ENCODE measurements at places on chromosomes 3 and 15.

GRCh38 chr3:163924600-163924999, 1153.7 kb downstream of the SI start:
- DNase-seq, result peak; percentile 79

- DNase-seq, result no peak
Observed at GRCh38 chr3:180911876-180912303, 580 bp upstream of the FXR1 start.

DNA sequence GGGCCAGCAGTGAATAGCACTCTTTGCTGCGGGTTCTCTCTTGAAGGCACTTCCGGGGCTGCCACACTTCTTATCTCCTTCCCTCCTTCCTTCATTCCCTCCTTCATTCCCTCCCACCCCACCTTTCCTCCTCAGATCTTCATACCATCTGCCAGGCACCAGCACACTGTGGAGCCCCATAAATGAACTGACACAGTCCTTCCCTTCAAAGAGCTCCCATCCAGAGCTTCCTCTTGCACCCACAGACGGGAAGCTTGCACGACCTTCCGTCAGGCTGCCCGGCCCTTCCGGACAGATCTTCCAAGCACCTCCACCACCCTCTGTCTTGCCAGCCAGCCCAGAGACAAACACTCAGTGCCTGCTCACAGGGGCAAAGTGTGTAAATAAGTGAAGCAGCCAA, 65.4 kb upstream of the HERC1 start:
- no peak for DNase-seq

DNA sequence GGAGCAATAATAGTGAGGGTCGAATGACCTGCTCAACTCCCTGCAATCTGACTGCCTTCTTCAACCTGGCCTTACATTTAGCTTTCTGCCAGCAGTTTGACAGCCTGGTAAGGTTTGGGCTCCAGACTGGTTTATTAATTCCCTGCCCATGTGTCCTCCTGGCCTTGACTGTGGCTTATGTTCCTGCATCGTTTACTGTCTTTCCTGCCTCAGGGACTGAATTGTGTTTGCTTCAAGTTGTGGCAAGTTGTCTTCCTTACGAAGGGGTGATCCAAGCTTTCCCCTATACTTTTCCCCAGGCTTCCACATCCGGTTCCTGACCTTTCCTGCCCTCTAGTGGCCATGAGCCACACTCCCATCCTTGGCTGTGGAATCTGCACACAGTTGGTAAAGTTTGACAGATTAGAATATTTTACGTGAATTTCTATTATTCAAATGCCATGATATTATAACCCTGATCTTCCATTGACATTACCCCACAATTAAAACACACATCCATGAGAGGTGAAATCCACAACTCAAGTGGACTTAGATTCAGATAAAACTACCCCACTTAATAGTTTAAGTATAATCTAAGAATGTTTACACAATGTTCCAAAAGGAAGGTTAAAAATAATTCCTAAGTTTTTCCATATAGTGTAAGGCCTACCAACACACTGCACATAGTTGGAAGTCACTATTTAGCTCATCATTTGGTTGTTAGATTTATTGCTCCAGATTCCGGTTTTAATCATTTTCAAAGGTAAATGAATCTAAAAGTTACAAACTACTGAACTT, 95.7 kb downstream of the NEDD4 start:
- DNase-seq, result no peak

- DNase-seq, result no peak
Observed at GRCh38 chr3:138457863-138458735, 23.7 kb downstream of the ESYT3 start.

DNA sequence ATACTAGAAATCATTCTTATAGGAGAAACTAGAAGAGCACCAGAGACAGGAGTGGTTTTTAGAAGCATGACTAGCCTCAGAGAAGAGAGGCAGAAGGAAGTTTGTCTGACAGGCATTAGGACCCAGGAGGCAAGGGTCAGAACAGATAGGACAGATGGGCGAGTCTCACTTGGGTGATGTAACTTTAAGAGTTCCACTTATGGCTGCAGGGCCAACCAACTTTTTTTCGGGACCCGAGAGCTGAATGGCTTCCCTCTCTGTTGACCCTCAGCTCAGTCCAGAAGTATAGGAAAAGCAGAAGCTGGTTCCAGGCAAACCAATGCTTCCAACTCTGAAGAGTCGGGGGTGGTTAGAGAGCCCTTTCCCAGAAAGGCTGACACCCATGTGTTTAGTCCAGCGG, 136.6 kb upstream of the SETMAR start:
- no peak for DNase-seq

GRCh38 chr3:172568701-172569100, 45.5 kb upstream of the TNFSF10 start:
- DNase-seq, result no peak

GRCh38 chr3:78873641-78874040, 894.2 kb downstream of the ROBO1 start:
- DNase-seq, result no peak

DNA sequence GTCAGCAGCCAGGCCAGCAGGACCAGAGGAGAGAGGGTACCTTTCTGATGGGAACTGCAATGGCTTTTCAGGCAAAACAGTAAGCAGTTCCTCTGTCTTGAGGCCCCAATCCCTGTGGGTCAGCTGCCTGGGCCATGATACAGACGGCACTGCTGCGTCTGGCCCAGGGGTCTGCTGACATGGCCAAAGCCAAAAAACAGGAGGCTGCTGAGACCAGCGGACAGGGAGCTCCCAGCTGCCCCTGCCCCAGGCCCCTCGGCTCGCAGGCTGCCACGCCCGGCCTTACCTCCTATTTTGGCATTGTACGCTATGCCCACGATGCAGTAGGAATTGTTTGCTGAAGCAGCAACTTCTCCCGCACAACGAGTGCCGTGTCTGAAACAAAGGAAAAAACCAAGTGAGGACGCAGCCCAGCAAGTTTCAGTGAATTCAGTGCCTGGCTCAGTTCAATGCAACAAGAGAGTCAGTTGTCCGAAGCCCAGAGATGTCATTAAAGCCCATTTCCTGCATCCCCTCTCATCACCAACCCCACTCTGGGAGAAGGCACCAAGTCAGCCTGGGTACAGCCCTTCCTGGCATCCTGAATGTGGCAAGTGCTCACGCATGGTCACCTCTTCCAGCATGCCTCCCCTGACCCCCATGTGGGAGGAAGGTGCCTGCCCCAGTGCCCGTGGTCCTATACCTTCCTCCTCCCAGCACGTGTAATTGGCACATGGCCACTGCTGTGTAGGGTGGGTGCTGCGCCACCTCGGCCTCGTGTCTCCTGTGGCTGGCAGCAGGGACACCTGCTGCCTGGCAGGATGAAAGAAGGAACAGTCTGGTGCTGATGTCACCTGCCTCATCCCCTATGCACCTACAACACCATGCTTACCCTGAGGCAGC, 61.7 kb downstream of the PCSK6 start:
- DNase-seq, result no peak

DNA sequence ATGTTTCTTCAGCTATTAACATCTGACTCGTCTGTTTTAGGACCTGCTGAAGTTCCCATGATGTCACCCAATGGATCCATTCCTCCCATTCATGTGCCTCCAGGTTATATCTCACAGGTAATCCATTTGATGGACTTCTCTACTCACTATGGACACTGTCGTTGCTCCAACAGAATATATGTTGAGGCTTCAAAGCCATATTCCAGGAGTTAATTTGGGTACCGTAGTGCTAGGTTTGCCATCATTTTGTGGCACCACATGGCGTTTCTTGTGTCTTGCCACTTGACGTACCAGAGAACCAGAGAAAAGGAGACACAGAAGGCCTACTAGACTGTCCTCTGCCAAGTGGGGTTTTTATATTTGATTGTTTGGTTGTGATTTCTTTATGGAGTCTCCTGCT, 187.5 kb downstream of the FNDC3B start:
- no peak for DNase-seq

GRCh38 chr3:125062904-125063618, 7.3 kb upstream of the HEG1 start:
- DNase-seq, result no peak

DNA sequence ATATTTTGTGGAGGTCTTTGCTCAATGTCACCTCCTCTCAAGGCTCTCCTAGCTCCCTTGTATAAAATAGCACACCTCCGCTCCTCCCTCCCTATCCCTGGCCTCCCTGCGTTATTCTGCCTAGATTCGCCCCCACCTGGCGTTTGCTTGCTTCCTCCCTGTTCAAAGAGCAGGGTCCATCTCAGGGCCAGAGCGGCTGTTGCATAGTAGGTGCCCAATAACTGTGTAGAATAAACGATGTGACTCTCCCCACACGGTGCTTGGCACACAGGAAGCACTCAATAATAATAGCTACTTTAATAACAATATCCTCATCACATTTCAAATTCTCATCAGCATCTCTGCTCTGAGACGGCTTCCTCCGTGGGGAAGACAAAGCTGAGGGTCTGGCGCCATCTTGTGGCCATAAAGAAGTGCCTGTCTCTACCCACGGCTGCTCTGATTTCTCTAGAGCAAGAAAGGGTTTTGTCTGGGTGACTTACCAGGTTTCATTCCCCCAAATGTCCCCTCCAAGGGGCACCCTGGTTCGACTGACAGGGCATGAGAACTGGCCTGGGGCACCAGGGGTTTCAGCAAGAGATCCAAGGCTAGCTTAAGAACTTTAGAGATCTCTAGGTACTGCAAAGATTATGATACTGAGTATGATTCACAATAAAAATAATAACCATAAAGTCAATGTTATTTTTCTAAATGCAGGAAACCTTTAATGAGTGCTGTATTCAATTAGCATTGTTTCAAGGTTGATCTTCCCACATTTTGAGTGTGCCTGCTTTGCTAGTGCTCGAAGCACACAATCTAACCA, 16.1 kb downstream of the CD276 start:
- DNase-seq, result peak; percentile 12

DNA sequence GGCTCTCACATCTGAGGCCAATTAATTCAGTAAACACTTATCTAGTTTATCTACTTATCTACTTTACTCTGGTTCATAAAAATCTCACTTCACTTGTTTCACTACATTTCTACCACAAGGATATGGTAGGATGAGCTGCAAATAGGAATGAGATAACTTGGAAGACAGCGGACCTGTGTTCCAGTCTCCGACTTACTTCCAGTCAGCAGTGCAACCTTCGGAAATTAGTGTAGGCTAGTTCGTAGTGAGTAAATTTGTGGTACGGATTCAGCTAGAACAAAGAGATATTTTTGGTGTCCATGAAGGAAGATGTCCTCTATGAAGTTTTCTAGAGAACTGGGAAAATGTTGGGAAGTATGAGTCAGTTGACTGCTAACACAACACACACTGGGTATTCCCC, 66.3 kb downstream of the TPRG1 start:
- no peak for DNase-seq

- DNase-seq, result no peak
Observed at GRCh38 chr3:46640927-46641326, 28.6 kb downstream of the FAM240A start.

DNA sequence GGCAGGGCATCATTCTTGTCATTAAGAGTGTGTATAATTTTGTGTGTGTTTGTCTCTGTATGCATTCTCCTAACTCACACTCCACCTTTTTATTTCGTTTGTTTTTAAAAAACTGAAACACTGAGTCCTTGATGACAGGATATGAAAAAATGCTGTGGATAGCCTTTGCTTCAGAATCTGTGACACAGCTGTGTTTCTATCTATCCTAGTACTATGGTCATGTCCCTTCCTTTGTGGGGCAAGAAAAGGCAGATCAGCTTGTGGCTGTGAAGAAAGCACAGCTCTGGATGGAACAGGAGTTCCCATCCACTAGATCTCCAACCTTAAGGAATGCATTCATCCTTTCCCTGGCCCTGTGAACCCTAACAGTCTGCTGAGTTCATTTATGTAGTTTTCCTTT, 60.3 kb downstream of the OTOL1 start:
- DNase-seq, result no peak

- DNase-seq, result no peak
Observed at GRCh38 chr3:76199382-76199781, 414.0 kb upstream of the ZNF717 start.

- peak; percentile 27 for DNase-seq
Observed at GRCh38 chr3:128322030-128323022, 144.4 kb downstream of the DNAJB8 start.

DNA sequence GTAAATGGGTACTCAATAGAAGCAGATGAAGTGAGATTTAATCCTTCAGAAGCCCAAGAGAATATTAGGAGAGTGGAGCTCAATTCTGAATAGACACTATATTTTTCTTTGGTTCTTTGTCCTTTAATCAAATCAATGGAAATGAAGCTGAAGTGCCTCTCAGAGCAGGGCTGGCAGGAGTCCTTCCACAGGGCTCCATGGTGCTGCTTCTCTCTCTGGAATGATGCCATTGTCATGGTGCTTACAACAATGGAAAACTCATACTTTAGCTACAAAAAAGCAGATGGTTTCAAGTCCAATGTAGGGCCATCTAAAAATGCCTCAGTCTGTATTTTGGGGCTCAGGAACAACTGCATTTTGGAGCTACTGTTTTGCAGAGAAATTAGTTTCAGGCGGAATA, 125.1 kb downstream of the SNRK start:
- peak; percentile 48 for DNase-seq

Data from NCI-H2029 (cell line).